ENCODE measurements at places on chromosomes 3 and 15. TPM values are rescaled to one million over a fixed set of nuclear protein-coding genes. Genes with fewer than 3 reads are reported as not detected.
A peak's percentile ranks its signal among the peaks of the same experiment; 100 is the strongest.

The SLC28A2 gene
- not detected for total RNA-seq

- no peak for DNase-seq
Observed at GRCh38 chr3:31833391-31834190, 147.5 kb downstream of the OSBPL10 start.

GRCh38 chr3:179037351-179037750 lies 34.3 kb downstream of the ZMAT3 start:
- no peak for DNase-seq

GRCh38 chr3:46928282-46928681 lies 48.3 kb downstream of the CCDC12 start:
- no peak for DNase-seq

DNA sequence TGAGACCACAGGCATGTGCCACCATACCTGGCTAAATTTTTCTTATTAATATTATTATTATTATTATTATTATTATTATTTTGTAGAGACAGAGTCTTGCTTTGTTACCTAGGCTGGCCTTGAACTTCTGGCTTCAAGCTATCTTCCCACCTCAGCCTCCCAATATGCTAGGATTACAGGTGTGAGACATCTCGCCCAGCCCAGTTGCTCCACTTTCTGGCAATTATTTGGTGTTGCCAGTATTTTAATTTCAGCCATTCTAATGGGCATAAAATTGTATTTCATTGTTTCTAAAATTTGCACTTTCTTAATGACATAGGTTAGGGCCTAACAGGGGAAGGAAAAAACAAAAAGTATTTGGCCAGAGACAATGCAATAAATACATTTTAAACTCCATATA lies 1217.6 kb upstream of the ALCAM start:
- DNase-seq = no peak

The NSUN3 gene
- total RNA-seq = 12.7 TPM

- DNase-seq = no peak
Observed at GRCh38 chr3:130825762-130826299, 68.1 kb upstream of the ATP2C1 start.

DNA sequence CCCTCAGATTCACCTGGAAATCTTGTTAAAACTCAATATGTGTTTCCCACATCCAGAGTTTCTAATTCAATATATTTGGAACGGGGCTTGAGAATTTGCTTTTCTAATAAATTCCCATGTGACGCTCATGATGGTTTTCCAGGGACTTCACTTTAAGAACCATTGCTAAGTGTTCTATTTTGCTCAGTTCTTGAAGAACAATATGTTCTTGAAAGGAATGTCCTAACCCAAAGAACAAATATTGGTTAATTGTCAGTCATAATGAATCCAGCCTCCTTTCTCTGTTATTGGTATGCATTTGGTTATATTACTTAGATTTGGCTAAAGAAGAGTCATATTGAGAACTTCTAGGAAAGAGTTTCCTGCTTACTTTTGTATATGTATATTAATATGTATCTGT lies 4.4 kb upstream of the PLSCR2 start:
- DNase-seq = no peak

The TUSC7 gene
- not detected for total RNA-seq

The PLCH1 gene
- 1.1 TPM for total RNA-seq

DNA sequence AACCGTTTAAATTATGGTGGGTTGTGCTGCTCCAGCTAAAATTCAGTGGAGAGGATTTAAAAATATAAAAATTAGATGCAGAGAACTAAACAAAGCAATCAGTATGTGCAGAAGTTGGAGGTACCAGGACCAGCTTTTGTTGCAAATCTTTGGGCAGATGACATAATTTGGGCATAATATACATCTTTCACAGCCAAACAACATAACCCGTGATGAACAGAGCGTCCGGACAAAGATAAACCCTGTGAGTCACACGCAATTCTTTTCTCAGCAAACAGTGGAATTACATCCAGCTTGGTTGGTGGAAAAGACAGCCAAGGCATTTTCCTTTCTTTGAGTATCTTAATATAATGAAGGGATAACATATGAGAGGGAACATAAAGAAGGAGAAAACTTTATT lies 419.4 kb upstream of the ADAMTS9 start:
- no peak for DNase-seq

The CSPG5 gene
- 0.54 TPM for total RNA-seq

The PPP4R2 gene
- 11.6 TPM for total RNA-seq

GRCh38 chr15:100856867-100857266 lies 22.8 kb upstream of the ALDH1A3 start:
- DNase-seq = no peak

GRCh38 chr3:99949956-99950670 lies 132.5 kb downstream of the CMSS1 start:
- no peak for DNase-seq

GRCh38 chr3:119205209-119205608 lies 31.8 kb downstream of the UPK1B start:
- DNase-seq = no peak

DNA sequence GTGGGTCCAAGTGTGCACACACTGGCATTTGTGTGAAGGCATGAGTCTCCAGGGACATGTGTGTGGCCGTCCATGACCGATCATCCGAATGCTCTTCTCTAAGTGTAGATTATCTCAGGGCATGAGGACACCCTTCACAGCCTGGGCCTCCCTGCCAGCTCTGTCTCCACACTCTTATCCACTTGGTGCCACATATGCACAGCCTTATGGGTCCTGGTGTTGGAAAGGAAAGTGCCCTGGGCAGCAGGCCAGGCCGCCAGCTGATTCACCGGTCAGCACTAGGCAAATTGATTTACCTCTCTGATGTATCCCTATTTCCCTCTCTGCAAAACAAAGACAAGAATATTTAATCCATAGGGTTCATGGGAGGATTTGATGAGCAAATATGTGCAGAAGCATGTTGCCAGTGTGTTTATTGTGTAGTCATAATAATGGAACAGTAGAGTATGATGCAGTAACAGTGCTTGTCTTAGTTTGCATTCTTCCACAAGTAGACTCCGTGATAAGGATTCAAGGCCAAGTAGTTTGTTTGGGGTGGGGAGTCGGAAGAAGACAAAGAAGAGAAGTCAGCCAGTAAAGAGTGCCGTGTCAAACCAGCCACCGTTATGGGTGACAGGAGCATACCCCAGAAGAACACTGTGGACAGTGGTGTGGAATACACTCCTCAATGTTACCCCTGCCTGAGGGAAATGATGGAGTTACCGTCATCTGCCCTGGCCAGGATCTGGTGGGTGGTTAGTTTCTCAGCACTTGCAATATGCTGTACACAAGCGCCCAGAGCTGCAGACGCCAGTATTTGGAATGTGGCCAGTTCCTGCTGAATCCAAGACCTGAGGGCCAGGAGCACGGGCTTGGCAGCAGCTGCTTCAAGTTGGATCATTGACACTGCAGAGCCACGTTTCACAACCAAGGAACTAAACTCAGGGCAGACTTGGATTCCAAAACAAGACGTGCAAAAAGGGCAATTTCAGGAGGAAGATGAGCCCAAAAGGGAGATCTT lies 85.1 kb downstream of the MTHFS start:
- no peak for DNase-seq

The CMTM8 gene
- total RNA-seq = 2.2 TPM

DNA sequence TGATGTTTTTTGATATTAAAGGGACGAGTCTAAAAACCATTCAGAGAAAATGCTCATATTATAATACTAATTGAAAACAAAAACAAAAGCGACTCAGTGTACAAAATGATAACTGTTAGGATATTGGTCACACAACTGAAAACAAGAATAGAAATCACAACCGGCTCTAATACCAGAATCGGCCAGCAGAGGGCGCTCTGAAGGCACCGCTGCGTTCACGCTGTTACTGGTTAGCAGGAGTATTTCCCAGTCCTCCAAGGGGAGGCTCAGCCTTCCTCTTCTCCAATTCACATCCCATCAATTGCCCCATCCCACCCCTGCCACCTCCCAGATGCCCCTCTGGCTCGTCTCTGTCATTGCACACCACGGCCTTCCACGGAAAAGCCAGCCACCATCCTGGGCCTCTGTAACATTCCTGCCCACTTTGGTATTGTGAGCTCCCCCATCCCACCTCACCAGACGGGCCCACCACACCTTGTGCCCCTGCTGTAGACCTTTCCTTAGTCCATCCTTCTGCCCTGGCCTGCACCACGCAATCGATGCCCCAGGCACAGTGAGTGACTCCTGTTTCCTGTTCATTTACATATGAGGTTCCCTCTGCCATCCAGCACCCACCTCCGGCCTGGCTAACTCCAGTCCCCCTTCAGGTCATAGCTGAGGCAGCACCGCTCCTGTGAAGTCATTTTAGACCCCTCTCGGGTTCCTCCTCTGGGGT lies 8.5 kb downstream of the FAM107A start:
- DNase-seq = peak; percentile 50

GRCh38 chr15:72599855-72600464 lies 54.5 kb upstream of the GOLGA6B start:
- peak; percentile 26 for DNase-seq

GRCh38 chr3:109050591-109051167 lies 67.3 kb downstream of the MORC1 start:
- peak; percentile 65 for DNase-seq

DNA sequence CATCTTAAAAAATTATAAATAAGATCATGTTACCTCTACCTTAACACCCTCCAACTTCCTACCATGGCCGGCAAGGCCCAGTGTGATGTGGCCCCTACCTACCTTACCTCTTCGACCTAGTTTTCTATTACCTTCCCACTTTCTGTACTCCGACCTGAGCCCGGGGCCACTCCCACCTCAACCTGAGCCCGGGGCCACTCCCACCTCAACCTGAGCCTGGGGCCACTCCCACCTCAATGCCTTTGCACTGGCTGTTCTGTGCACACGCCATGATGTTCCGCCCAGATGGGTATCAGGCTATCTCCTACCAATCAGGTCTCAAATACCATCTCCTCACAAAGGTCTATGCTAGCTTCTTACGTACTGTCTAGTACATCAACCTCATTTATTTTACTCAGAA lies 66.8 kb upstream of the XXYLT1 start:
- no peak for DNase-seq

DNA sequence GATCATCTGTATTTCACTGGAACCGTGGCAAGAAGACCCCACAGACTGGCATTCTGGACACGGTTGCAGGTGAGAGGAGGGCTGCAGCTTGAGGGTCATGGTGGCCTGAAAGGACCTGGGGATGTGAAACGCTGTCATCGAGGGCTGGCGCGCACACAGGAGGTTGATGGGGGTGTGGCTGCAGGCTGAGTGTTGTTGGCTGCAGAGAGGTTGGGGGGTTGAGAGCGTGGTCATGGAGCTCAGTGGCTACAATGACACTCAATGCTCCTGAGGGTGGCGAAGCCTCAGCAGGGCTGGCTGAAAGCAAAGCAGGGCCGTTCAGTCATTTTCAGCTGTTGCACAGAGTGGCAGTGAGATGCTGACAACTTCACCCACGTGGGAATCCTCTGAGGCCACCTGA lies 21.0 kb downstream of the CPN2 start:
- no peak for DNase-seq

DNA sequence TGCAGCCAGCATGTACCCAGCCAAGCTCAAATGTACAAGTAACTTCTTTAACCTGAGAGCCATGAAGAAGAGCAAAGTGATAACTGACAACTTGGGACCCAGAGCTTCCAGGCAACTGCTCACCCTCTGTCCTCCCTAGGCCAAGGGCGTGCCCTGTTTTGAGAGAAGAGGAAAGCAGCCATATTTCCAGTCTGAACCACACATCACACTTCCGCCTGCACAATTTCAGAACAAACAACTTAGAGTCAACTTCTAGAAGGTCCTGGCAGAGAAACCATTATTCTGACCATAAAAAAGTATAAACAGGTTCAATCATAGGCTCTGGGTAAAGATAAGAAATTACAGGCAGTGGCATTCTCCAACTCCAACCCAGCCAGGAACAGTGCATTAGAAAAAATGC lies 50.1 kb downstream of the ITGB5 start:
- DNase-seq = no peak

The AMT gene
- total RNA-seq = 20.5 TPM

The CCDC39 gene
- not detected for total RNA-seq

The TLNRD1 gene
- total RNA-seq = 16.7 TPM

DNA sequence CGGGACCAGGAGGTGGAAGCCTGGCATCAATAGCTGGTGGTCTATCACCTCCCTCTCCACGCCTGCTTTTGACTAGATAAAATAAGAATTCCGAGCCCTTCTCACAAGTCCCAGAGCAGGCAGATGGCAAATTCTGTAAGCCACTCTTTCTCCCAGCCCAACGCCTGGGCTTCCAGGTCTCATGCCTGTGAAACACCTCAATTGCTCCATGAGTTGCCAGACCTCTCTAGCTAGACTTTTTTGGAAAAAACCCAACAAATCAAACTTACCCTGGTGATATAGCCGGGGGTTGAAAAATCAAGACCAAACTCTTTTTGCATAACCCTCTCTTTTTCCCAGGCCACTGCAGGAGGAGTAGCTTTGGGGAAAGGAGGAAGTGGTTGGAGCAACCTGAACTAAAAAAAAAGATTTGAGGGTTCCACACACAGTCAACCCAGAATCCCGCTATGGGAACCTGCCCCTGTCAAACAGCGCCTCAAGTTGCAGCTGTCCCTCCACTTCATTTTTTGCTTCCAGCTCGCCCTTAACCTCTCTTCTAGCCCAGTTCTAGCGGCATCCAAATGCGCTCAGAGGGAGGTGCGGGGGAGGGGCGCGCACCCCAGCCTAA lies 7.0 kb downstream of the BHLHE40 start:
- DNase-seq = no peak

The ZNF660 gene
- 4.8 TPM for total RNA-seq

The CD96 gene
- 1.1 TPM for total RNA-seq

The SPTSSB gene
- under 0.01 TPM for total RNA-seq

- DNase-seq = no peak
Observed at GRCh38 chr3:159059395-159059794, 257.5 kb downstream of the MFSD1 start.

DNA sequence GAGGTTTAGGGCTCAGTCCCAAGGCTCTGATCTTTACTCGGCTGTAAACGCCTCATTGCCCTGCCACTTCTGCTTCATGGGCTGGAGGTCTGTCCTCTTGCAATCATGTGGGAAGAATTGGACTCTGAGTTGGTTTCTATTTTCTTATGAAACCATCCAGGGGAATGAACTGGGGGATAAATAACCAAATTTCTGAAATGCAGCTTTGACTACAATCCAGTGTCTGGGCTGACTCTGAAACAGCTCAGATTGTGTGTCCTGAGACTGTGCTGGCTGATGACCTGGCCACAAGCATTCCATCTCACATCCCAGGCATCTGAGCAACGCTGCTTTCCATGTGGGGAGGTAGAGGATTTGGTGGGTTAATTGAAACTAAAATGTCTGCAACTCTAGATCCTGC lies 71.0 kb upstream of the GALNT15 start:
- no peak for DNase-seq

The LRTM1 gene
- not detected for total RNA-seq

DNA sequence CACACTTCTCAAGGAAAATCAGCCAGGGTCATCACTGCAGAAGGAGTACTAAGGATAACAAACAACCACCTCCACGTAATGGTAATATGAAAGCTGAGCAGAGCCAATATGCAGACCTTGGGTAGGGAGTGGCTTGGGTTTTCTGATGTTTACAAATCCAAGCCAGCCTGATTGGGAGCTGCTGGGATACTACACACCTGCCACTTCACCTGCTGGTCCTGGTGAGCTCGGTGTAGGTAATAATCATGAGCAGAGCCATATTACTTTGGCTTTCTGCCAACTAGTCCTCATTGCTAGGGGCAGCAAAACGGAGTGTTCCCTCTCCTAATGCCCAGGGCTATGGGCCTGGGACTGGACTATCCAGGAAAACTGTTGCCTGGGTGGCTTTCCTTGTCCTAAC lies 433.5 kb upstream of the PPP2R3A start:
- no peak for DNase-seq
